ENCODE measurements at places on chromosomes 7 and 10. TPM values are rescaled to one million over a fixed set of nuclear protein-coding genes. Genes with fewer than 3 reads are reported as not detected.

The FOXI2 gene
- total RNA-seq, result not detected

The UCN3 gene
- total RNA-seq, result not detected

The ALOX5 gene
- total RNA-seq, result not detected

The SFTPA2 gene
- not detected for total RNA-seq

The HERPUD2 gene
- total RNA-seq, result 18.3 TPM

Measured in IMR-90 (cell line).